ENCODE measurements at places on chromosomes 12 and 14. TPM values are rescaled to one million over a fixed set of nuclear protein-coding genes. Genes with fewer than 3 reads are reported as not detected.
A peak's percentile ranks its signal among the peaks of the same experiment; 100 is the strongest.

HOXC9 gene
- total RNA-seq = not detected

STAB2 gene
- total RNA-seq = not detected

DNA sequence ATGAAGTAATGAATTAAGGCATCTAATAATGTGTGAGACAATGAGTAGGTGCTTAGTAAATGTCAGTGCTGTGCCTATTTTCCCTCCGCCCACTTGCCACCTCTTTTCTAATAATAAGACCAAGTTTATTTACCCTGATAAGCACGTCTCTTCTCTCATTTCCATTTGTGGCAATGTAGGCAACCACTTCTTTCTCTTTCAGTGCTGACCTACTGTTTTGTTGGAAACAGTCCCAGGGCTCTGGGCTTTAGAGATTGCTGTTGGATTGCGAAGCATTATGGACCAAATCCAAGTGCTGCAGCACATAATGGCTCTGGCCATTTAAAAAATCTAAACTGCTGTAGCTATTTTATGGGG, 141.3 kb upstream of the PLEKHG7 start:
- peak; percentile 8 for ATAC-seq

GRCh38 chr12:114555451-114555850, 128.5 kb downstream of the TBX3 start:
- ATAC-seq = no peak
